Mucosa of descending colon (tissue), 3 donors: ENCODE measurements at places on chromosomes 6 and 20. TPM values are rescaled to one million over a fixed set of nuclear protein-coding genes. Genes with fewer than 3 reads are reported as not detected.
A peak's percentile ranks its signal among the peaks of the same experiment; 100 is the strongest.

DNA sequence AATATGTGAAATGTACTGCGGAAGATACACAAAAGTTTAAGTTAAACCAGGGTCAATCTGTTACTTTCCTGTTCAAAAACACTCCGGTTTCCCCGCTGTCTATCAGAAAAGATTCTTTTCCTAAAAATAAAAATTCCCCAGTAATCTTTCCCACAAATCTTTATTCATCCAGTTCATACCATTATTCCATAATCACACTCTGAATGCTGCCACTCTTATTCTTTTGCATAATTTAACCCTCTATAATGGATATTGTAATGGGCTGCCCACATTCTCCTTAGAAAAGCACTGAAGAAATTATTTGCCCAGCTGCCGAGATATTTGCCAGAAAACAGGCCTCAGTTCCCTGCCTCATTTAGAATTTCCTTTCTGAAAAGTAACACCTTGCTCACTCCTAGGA, 68.6 kb downstream of the EPHA7 start:
- no peak for DNase-seq

DNA sequence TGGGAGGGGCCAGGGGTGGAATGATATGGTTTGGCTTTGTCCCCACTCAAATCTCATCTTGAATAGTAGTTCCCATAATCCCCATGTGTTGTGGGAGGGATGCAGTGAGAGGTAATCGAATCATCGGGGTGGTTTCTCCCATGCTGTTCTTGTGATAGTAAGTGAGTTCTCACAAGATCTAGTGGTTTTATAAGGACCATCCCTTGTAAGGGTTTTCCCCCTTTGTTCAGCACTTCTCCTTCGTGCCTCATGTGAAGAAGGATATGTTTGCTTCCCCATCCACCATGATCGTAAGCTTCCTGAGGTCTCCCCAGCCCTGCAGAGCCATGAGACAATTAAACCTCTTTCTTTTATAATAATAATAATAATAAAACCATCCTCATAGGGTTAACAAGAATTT, 88.8 kb upstream of the PRND start:
- DNase-seq: no peak

DNA sequence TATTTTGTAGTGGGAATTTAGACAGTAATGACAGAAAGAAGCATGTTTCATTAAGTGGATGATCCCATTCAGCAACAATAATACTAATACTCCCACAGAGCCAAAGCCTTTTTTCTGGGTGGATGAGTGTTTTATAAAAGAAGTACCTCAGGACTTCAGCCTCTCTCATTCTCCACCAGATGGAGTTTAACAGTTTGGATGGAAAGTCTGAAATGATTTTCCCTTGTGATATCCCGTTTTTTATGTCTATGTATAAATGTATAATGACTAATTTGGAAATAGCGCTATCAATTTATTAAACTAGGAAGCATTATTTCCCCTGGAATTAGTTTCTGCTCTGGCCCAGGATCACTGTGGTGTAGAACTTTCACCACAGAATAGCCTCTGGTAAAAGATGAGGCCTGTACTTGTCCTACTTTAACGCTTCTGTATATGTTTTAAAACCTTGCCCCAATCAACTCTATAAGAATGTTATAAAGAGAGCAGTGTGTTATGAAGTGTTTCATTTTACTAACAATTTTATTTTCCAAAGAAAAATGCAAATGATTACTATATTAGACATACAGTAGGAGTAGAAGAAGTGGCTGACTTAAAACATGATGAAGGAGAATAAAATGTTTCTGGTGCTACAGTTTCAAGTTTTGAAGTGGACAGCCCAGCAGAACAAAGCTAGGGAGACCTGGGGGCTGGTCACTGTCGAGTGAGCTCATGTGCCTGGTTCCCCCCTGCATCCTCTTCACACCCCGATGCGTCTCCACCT, 135.6 kb downstream of the HIVEP1 start:
- no peak for DNase-seq

GRCh38 chr6:14966906-14967711, 278.8 kb upstream of the JARID2 start:
- DNase-seq: no peak

- DNase-seq: peak; percentile 66
Observed at GRCh38 chr20:22586645-22587310, 2.4 kb upstream of the FOXA2 start.

GRCh38 chr20:34571753-34572152, 13.2 kb downstream of the MAP1LC3A start:
- DNase-seq: no peak

GRCh38 chr6:156827382-156827781, 50.2 kb downstream of the ARID1B start:
- no peak for DNase-seq

NKAIN4 gene
- total RNA-seq: 1.6 TPM

HCK gene
- 17.3 TPM for total RNA-seq

DDRGK1 gene
- 80.3 TPM for total RNA-seq
